Hematopoietic multipotent progenitor cell treated with erythropoietin and hydrocortisone succinate and interleukin-3 and kit ligand, for 4 days (in vitro differentiated cells): ENCODE measurements at places on chromosomes 2 and 18.

- DNase-seq: no peak
These were observed 480.1 kb upstream of the TCF4 start for GRCh38 chr18:56067969-56068671.

DNA sequence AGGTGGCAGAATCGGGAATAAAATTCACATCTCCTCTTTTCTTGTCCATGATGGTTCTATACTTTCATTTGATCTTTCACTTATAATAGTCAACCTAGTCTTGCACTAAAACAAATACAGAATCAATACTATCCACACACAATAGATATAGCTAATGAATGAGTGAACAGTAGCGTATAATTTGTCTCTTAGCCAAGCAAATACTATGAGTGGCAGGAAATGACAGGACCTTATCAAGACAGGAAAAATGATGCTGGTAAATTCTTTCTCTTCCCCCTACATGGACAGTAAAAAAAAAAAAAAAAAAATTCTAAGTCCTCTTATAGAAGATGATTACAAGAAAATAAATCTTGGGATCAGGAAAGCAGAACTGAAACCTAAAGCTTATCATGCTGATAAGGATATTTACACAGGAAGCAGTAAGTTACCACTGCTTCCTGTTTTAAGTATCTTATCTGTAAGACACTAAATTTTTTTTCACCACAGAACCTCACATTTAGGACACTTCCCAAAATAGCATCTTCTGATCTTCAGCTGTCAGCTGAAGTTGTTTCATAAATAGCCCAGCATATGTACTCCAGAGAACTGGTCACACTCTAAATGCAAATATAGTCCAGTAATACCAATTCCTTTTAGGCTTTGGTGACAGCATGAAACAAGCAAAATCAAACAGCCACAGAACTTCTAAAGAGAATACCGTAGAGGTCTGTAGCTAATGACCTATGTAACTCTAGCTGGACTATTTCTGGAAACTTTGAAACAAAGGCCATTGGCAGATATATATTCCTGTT, 27.0 kb downstream of the IRS1 start:
- peak; percentile 87 for DNase-seq

- DNase-seq: no peak
These were observed 68.3 kb upstream of the ST6GAL2 start for GRCh38 chr2:106954304-106954703.

GRCh38 chr2:37851828-37852584, 73.1 kb upstream of the RMDN2 start:
- DNase-seq: peak; percentile 54

GRCh38 chr2:110840508-110840907, 108.1 kb downstream of the ACOXL start:
- DNase-seq: no peak

GRCh38 chr2:102239344-102239743, 52.5 kb downstream of the IL1RL2 start:
- DNase-seq: no peak

DNA sequence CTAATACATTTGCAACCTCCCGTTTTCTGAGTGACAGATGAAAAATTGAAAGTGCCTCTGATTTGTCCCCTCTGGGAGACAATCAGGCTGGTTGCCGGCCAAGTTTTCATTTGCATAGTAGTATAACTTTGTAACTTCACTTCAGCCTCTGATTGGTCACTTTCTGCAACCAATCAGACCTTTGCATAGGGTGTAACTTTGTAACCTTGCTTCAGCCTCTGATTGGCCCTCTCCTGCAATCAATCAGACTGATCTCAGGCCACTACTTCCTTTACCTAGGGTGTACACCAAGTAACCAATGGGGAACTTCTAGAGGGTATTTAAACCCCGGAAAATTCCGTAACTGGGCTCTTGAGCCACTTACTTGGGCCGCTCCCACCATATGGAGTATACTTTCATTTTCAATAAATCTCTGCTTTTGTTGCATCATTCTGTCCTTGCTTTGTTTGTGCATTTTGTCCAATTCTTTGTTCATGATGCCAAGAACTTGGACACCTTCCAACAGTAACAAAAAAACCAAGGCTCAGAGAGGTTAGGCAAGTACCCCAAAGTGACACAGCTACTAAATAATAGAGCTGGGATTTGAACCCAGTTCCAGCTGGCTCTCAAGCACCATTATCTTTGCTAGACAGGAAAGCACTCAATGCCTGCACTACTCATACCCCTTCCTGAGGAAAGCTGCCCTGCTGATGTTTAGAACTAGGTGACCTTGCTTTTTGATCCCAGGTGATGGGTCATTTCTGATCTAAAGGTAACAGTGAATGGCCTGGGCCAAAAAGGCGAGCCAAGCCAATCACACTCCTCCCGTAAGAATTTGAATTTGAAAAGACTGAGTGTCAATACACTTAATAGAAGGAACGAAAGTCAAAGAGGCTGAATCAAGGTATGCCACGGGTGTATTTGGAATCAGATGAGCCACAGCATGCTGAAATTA, 10.9 kb upstream of the MYOM1 start:
- DNase-seq: peak; percentile 33

- no peak for DNase-seq
These were observed 16.4 kb downstream of the SLC16A14 start for GRCh38 chr2:230052299-230052698.

DNA sequence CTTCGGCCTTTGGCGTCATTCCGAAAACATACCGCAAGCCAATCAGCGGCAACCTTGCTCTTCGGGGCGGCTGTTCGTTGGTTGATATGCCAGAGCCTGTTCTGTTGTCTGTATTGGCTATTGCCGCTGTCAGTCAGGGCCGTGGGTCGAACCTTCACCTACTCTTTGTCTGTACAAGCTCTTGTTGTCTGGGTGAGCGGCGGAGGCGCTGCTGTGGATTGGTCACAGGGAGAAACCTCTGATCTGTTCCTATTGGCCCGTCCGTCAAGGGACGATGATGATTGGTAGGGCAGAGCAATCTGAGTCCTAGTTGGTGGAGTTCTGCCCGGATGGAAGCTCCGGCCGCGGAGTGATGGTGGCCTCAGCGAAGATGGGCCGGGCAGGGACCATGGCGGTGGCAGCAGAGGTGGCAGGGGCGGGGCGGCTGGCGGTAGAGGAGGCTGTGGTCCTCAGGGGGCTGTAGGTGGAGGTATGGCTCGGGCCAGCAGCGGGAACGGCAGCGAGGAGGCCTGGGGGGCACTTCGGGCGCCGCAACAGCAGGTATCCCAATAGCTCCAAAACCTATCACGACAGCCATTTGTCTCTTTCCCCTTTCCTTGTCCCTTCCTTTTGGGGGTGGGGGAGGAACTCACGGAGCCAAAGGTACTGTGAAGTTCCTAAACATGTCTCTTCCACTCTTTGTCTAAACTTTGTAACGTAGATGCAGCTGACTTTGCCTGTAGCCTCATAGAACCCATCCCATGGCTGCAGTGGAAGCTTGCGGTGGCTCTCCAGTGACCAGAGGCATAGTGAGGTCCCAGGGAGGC, at the start of gene WBP1:
TSS of gene WBP1 (plus strand) at position 307 of the 806 bp plus-strand sequence. CDS start at position 472, 165 bp downstream.
- peak; percentile 100 for DNase-seq

GRCh38 chr2:241573741-241574140, 15.2 kb downstream of the BOK start:
- no peak for DNase-seq

DNA sequence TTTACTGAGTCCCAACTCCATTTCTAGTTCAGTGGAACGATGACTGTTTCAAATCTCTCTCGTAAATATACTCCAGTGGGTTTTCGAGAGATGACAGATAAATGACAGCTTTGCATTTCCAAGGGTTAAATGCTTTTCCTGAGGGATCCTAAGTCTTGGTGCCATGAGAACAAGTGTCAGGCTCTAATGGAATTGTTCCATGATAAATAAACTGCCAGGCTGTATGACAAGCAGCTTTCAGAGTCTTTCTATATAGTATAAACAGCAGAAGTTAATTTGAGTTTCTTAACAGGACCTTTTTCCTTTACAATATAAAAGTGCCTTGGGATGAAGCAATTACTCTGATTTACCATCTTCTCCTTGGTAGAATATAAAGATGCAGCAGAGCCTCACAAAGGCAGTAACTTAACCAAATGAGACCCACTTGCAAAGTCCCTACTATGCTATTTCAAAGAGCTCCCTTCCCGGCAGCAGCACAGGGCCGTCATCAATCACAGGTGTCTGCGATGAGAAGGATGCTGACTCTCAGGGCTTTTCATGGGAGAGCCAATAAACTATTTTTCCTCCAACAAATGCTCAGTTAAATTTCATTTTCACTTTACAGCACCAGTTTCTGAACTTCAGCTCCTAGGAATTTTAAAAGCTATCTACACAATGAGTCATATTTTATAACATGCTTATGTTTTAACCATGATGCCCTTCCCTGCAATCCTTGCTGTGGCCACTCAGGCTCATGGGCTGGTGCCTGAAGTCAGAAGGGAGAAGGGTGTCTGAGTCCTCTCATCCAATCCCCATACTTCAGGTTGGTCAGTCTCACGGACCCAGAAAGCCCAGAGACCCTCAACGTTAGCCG, 123.8 kb downstream of the AFF3 start:
- no peak for DNase-seq

- DNase-seq: no peak
These were observed 43.9 kb upstream of the BCL11A start for GRCh38 chr2:60597346-60597745.

GRCh38 chr2:65922794-65923193, 490.4 kb upstream of the SPRED2 start:
- DNase-seq: peak; percentile 89

DNA sequence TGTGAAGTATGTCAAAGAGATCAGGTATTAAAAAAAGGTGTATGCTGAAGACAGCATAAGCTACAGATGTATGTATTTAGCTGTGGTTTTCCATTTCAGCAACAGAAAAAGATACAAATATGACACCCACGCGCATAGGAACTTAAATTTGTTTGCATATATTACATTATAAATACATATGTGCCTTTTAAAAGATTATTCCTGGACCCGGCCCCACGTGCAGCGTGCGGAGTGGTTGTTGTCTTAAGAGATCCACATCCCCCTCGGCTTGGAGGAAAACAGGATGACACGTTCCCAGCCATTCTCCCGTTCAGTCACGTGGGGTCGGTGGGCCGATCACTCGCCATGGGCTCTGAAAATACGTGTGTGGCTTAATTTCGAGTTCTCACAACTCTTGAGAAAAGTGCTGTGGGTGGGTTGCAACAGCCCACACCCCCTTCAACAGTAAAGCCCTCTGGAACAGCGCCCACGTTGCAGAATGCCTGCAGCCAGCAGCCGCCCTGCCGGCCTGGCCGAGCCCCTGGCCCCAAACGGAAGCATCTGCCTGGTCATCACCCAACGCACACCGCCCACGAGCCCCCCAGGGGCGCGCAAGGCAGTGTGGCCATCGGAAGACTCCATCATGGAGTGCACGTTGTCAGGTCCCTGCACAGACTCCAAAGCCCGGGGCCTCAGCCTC, 18.6 kb upstream of the KCNG2 start:
- no peak for DNase-seq

- DNase-seq: peak; percentile 36
These were observed 533 bp downstream of the HPCAL1 start for GRCh38 chr2:10303181-10303693.

GRCh38 chr2:64637931-64638330, 15.8 kb downstream of the SERTAD2 start:
- no peak for DNase-seq

- DNase-seq: no peak
These were observed 2.4 kb downstream of the TSGA10 start for GRCh38 chr2:99152199-99152895.

DNA sequence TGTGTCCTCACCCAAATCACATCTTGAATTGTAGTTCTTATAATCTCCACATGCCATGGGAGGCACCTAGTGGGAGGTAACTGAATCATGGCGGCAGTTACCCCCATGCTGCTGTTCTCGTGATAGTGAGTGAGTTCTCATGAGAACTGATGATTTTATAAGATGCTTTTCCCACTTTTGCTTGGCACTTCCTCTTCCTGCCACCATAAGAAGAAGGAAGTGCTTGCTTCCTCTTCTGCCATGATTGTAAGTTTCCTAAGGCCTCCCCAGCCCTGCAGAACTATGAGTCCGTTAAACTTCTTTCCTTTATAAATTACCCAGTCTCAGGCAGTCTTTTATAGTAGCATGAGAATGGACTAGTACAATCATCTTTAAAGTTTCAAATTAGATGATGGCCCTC, 902.4 kb upstream of the PIK3C3 start:
- peak; percentile 0 for DNase-seq

GRCh38 chr18:76451396-76452331, 43.4 kb downstream of the ZNF516 start:
- DNase-seq: peak; percentile 64

GRCh38 chr2:182404975-182405561, 21.8 kb downstream of the PDE1A start:
- no peak for DNase-seq

DNA sequence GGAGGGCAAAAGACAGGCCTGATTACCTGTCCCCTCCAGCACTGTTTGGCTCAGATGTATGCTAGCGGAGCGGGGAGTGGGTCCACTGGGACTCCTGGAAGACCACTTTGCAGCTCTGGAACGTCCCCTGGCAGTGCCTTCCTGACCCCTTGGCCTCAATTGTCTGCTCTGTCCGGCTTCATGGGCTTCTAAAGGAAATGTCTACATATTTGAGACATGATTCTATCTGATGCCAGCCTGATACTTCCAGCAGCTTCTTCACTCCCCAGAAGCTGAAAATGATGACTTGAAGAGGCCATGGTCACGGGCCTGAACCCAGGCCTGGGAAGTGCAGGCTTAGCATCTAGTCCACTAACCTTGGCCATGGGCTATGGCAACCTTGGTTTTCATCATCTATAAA, 112.1 kb downstream of the ACAA2 start:
- DNase-seq: no peak

- no peak for DNase-seq
These were observed 267.8 kb upstream of the NXPH2 start for GRCh38 chr2:139048017-139048416.

DNA sequence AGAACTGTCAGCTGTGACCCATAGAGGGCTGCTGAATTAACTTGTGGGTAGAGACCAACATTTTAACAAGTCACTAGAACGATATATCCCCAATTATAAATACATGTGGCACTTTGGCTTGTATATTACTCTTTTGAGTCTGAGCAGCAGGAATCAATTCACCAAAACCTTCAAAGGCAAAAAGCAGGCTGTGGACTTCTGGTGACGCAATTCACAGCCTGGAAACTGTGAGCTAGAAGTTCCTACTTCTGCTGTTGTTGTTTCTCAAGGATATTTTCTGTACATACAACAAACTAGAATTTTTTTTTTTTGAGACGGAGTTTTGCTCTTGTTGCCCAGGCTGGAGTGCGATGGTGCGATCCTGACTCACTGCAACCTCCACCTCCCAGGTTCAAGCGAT, 37.3 kb downstream of the PTCD3 start:
- peak; percentile 14 for DNase-seq

DNA sequence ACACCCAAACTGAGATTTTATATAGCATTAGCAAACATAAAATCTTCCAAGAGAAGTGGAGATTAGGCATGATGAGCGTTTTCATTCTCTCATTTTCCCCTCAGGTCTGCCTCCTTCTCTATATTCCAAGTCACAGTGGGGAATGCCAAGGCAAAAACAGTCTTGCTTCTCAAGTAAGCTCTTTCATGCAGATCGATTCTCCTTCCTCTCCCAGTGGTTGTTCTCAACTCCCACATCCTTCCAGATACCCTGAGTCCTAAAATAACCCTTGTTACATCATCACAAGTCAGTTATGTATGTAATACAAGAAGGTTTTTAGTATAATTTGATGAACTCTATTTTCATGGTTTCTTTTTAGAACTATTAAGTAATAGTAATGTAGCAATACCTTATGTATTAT, 150.6 kb downstream of the TXNL1 start:
- no peak for DNase-seq
